Muscle of back (tissue), 13 donors: ENCODE measurements at places on chromosomes 12 and 14.
A peak's percentile ranks its signal among the peaks of the same experiment; 100 is the strongest.

DNA sequence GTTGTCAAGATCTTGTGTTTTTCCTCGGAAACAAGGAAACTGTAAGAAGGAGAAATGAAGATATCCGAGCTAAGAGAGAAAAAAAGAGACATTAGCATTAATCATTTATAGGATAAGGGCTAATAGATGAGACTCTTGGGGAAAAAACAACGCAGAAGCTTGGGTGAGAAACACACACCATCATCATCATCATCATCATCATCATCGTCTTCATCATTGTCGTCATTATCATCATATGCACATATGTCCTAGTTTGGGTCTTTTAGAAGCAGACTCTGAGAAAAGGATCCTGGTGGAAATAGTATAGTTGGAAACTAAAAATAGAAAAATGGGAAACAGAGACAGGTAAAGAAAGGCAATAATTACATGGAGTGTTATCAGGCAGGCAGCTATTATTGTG lies 95.9 kb downstream of the PAH start:
- DNase-seq: no peak

DNA sequence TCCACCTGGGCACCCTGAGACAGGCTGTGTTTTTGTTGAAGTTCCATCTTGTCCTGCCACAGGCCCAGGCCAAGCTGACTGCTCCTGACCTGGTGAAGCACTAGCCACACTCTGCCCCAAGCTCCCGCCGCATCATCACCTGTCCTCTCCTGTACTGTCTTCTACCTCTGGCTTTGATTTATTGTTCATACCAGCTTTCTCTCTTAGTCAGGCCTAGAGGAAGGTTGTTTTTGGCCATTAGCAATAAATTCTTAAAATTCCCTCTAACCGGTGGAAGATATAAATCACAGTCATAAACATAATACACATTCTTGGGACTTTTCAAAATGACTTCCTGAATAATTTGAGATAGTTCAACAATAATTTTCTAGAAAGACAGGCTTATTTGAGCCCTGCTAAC lies 169.4 kb downstream of the DAD1 start:
- DNase-seq: no peak

GRCh38 chr12:124506145-124506831 lies 61.1 kb downstream of the NCOR2 start:
- peak; percentile 77 for DNase-seq

DNA sequence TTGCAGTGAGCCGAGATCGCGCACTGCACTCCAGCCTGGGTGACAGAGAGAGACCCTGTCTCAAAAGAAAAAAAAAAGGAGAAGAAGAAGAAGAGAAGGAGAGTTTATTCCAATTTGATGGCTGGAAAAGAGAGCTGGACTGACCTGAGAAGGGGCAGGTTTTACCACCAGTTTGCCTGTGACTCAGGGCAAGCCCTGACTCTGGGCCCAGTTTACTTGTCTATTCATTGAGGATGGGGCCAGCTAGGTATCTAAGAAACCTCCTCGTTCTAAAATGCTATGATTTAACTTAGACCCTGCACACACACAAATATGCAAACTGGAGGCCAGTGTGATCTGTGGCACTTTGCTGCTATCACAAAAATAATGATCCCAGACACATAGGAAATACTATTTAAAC lies 155.0 kb downstream of the FOXN3 start:
- no peak for DNase-seq

- DNase-seq: no peak
Measured at GRCh38 chr14:24629521-24629920, 4.5 kb downstream of the GZMB start.

- DNase-seq: peak; percentile 82
Measured at GRCh38 chr12:4824380-4824779, 85.3 kb upstream of the KCNA1 start.

DNA sequence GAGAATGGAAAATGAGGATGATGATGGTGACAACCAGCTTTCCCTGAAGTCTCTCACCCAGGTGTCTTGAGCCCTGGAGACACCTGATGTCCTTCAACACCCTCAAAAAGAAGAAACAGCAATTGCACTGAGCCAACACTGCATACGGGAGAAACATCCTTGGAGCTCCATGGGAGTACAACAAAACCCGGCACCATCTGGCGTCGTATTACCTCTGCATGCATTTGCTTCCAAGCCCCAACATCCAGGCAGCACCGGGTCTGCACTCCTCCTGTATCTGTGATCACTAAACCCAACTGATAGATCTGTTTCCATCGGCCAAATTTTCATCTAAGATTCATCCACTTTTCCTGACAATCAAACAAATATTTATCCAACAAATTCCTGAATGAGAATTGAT lies 249.9 kb downstream of the DPF3 start:
- DNase-seq: no peak

DNA sequence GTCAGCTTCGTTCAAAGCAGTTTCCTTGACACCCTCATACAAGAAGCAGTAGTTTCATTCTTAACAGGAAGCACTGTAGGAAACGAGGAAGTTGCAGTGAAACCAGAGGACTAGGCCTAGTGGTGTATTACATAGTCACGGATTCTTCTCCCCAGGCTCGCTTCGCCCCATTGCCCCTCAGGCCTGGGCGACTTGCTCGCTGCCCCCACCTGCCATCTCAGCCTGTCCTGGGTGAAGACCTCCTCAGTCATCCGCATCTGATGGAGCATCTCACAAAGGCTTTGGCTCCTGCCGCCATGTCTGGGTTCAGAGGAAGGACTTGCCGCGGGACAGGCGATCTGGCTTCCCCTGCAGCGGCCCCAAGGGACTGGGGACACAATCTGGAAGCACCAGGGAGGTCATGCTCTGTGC lies 93.5 kb downstream of the LMNTD1 start:
- DNase-seq: no peak

GRCh38 chr12:13223179-13223804 lies 26.8 kb downstream of the EMP1 start:
- no peak for DNase-seq

- DNase-seq: no peak
Measured at GRCh38 chr12:77372026-77372425, 306.7 kb upstream of the E2F7 start.

DNA sequence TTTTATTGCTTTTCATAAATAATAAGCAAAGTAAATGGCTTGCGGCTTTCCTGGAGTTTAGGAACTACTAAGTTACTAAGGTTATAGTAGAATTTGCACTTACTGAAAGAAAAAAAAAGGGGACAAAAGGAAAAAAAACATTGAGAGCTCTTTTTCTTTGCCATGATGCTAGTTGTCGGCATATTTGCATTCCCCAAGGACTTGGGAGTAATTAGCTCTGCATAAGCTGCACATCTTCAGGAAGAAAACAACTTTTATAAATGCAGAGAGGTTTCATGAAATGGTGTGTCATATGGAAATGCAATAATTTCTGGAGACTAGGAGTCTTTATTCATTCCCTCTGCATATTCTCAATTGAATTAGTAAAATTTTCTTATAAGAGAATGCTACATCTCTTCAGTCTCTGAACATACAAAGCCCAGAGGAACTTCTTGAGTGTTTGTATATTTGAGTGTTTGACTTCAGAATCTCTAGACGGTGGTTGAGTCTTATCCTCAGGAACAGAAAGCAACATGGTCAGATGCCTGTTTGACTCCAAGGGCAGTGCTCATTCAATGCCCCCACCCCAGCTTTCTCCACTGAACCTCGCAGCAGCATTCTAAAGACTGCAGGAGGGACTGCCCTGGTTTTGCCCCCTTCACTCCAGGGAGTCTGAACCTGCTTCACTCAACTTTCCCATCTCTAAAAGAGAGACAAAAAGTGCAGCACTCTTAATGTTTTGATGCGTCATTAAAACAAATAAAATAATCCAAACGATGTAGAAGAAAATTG lies 158.9 kb upstream of the EEA1 start:
- DNase-seq: no peak

DNA sequence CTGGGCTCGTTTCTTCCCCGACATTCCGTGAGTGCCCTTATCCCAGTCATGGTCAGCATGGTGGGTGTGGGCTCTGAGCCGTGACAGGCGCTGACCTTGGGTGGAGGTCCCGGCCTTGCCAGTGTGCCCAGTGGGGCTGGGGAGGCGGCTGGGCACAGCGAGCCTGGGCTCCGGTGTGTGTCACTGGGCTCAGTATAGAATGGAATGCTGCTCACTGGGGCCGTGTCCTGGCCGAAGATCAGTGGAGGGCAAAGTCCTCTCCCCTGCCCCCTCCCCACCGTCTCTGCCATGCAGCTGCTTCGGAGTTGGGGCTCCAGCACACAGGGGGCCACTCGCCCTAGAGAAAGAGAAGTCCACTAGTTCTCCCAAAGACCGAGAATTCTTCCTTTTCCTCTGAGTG lies 164.4 kb downstream of the TSPAN9 start:
- no peak for DNase-seq

DNA sequence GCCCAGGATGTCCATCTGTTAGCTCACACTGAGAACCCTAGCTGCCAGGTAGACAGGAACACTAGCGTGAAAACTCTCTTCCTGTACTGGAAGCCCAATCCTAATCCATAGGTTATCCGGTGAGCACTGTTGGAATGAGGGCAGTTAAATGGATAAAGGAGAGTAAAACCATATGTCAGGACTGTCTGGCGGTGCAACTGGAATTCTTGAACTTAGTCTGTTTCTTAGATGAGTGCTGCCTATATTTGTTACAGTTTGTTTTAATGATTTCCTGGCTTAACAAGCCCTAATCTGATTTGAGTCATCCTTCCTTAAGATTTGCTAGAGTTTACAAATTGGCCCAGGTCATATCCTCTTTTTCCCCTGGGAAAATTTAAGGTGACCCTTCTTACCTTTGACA lies 104.7 kb downstream of the ANO4 start:
- DNase-seq: no peak

- peak; percentile 23 for DNase-seq
Measured at GRCh38 chr12:23204933-23205778, 580.2 kb downstream of the ETNK1 start.

- no peak for DNase-seq
Measured at GRCh38 chr14:20907214-20907613, 16.0 kb downstream of the RNASE3 start.

DNA sequence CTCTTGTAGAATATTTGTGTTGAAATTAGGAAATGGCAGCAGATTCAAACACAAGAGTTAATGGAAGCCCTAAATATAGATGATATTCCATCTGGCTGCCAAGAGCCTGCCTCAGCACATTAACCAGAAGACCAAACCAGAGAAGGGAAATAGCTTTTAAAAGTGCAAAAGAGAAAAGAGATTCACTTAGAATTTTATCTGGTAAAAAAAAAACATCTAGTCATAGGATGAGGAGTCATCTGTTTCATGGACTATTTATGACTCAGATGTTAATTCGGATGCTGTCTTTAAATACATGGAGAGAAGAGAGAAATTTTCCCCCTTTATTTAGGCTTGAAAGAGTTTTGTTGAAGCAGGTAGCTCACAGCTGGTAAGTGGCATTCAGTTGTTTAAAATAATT lies 201.6 kb upstream of the NUDT4 start:
- no peak for DNase-seq

DNA sequence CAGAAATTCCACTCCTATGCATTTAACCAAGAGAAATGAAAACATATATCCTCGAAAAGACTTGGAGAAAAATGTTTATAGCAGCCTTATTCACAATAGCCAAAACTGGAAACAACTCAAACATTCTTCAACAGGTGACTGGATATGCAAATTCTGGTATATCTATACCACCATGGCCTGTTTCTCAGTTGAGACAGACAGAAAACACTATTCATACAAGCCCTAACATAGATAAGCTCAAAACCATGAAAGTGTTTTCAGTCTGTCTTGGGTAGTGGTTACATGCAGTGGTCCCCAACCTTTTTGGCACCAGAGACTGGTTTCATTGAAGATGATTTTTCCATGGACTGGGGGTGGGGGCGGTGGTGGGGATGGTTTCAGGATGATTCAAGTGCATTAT lies 83.8 kb downstream of the SRGAP1 start:
- DNase-seq: no peak
